ENCODE measurements at places on chromosomes 3 and 15. TPM values are rescaled to one million over a fixed set of nuclear protein-coding genes. Genes with fewer than 3 reads are reported as not detected.

GRCh38 chr3:53457068-53457467 is 37.3 kb upstream of the CACNA1D start:
- DNase-seq: no peak

GRCh38 chr3:71601811-71602210 is 18.3 kb upstream of the FOXP1 start:
- no peak for DNase-seq

DNA sequence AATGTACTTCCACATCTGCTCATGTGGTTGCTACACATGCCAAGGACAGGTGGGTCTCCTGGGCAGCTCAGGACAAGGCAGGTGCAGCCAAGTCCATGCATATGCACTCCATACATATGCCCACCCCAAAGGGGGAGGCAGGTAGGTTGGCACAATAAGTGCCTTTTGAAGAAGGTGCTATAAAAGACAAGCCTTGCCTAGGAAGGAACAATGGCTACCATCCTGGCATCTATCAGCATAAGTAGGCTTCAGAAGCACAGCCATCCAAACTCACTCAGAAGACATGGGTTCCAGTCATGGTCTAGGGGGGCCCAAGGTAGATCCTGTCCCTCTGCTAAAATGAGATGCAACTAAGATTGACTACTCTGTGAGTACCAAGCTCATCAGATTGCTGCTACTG is 34.6 kb downstream of the NBEAL2 start:
- no peak for DNase-seq

DNA sequence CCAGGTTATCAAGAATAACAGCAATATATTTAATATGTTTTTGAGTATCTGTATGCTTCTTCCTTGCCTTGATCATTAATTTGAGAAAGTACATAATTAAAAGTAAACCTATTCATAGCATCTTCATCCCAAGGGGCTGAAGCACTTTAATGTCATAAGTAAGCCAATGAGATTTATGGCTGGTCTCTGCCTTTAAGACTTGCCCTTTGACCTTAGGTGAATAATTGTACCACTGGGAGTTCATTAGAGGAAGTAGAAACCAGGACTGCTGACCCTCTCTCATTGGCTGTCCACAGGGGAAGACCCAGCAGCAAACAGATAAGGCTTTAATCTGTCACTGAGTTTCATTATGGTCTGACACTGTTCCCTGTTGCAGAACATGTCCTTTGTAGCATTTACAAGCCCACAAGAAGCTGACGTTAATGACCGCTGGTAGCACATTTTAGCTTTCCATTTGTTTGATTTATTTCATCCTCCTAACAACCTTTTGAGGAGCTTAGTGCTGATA is 16.3 kb upstream of the ERC2 start:
- DNase-seq: no peak

DNA sequence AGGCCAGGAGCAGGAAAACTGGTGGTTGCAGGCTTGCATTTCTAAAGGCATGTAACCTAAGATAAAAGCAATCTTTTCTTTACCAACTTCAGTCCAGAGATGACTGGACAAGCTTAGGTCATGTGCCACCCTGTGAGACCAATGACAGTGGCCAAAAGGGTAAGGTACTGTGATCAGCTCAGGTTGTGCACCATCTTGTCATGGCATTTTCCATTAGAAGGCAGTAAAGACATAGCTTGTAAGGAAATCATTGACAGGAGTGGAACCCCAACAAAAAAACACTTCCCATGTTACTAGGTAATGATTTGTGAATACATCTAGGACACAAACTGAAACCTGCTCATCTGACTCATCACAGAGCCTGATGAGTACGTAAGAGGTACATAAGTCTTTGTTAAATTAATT is 35.2 kb downstream of the SSR3 start:
- no peak for DNase-seq

- DNase-seq: no peak
These were observed 162.0 kb downstream of the IMPG2 start for GRCh38 chr3:101158374-101158773.

GRCh38 chr3:151197228-151197627 is 5.8 kb downstream of the GPR171 start:
- DNase-seq: no peak

DNA sequence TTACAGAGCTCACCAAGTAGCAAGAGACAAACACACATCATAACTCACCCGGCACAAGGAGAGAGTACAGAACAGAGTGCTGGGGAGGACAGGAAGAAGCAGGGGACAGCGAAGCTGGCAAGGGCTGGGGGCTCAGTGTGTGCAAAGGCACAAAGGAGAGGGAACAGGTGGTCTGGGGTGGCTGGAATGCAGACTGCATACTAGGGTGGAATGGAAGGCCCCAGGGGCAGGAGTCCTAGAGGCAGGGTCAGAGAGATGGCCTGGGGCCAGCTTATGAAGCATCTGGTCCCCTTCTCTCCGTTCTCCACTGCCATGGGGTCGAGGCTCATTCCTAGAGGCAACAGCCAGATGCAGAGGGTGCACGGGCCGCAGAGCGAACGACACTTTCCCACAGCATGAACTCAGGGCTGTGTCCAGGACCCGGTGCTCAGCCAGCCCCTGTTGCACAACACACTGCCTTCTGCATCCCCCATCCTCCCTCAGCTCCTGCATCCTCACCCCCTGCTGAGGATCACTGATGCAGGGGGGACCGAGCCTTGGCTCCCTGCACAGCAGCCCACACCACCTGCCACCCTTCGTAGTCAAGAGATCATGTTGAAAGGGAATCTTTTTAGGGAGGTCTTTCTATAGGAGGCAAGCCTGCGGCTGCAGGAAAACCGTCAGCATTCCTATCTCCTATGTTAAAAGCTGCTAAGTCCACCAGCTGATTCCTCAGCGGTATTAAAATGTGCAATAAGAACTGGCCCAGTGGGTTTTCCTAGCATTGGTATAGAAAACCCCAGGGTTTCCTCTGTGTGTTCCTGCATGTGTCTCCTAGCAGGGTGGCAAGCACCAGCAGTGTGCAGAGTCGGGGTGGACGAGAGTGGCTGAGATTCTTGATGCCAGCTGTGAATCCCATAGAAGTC is 293.5 kb downstream of the UACA start:
- DNase-seq: no peak

GRCh38 chr3:58530354-58530865 is 6.6 kb downstream of the ACOX2 start:
- no peak for DNase-seq

- DNase-seq: no peak
These were observed 27.4 kb upstream of the GOLGA6C start for GRCh38 chr15:75230551-75231371.

GRCh38 chr15:55254916-55255679 is 34.5 kb downstream of the RAB27A start:
- no peak for DNase-seq

GRCh38 chr15:50330921-50331320 is 24.1 kb downstream of the GABPB1 start:
- no peak for DNase-seq

GRCh38 chr15:50128266-50128665 is 9.2 kb upstream of the ATP8B4 start:
- no peak for DNase-seq

DNA sequence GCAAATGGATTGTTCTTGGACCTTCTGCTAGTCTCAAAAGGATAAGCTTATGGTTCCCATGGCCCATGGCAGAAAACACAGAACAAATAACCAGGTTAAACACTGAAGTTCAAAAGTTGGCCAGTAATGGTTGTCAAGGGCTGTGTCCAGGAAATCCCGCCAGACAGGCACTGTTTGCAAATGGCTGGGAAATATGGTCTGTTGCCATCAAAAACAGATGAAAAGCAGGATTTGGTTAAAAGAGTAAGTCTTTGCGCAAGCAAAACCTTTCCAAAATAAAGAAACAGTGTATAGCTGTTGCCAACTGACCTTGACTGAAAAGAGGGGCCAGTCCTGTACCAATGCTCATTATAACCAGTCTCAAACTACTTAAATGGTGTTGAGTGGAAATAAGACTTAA is 58.6 kb downstream of the WWTR1 start:
- DNase-seq: no peak

- DNase-seq: no peak
These were observed 22.5 kb upstream of the PPIB start for GRCh38 chr15:64185146-64185911.

GRCh38 chr15:41975669-41976068 is 3.3 kb upstream of the EHD4 start:
- DNase-seq: no peak

DNA sequence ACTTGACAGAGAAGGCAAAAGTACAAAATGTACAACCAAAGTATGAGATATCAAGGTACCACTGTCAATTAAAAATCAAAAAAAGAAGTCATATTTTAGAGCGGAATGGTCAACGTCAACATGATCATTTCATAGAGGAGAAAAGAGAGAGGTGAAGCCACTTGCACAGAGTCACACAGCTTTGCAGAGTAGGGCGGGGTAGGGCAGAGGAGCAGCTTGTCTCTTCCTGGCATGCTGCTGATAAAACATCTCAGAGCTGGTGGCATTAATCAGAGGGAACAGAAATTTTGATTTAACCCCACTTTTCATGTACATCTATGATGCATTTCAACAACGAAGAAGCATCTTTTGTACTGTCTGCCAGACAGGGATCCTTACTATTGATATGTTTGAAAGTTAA is 5.2 kb upstream of the IGF1R start:
- DNase-seq: no peak

DNA sequence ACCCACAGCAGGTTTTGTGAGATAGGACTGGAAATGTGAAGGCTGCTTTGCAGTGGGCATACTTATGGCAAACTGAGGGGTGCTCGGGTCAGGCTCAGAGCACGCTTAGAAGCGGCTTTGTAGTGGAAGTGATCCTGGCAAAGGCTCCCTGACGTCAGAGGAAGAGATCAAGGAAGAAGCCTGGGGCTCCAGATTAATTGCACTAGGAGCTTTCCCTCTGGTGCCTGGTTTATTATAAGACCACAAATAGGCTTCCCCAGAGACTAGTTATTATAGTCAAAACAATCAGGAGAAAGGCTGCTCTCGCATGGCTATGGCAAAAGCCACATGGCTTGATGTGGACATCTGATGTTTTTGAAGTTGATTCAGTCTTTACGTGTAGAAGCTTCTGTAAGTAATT is 515.1 kb downstream of the GABRG3 start:
- no peak for DNase-seq

DNA sequence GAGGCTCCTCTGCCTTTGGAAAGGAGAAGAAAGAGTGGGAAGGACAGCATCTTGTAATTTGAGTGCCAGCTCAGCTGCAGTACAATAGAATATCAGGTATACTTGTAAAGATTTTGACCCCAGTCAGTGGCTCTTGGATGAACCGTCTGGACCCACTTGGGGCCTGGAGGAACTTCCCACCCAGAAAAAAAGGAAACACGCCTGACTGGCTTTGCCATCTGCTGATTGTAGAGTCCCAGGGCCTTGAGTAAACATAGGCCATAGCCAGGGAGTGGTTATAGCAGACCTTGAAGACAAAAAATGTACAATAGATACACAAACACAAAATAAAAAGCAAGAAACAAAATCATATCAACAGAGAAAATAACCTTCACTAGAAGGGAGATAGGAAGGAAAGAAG is 112.1 kb downstream of the GOLIM4 start:
- DNase-seq: no peak

- DNase-seq: no peak
These were observed 66.2 kb upstream of the THSD4 start for GRCh38 chr15:71048913-71049675.

GRCh38 chr3:13198264-13198879 is 125.1 kb upstream of the IQSEC1 start:
- DNase-seq: no peak

DNA sequence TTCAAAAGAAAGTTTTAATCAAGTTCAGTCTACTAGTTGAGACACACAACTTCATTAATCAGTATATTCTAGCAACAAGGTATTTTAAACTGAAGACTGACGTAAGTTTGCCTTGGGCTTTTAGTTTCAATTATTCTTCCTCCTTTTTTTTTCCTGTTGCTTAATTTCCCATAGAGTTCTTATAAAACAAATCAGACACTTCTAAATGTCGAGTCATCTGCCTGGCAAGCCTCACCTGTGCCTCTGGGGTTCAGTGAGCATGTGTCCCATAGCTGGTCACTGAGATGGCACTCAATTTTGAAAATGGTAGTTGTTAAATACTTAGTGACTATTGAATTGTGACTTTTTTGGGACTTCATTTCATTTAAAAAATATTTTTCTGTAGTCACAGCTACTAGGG is 27.4 kb downstream of the NKIRAS1 start:
- DNase-seq: no peak

DNA sequence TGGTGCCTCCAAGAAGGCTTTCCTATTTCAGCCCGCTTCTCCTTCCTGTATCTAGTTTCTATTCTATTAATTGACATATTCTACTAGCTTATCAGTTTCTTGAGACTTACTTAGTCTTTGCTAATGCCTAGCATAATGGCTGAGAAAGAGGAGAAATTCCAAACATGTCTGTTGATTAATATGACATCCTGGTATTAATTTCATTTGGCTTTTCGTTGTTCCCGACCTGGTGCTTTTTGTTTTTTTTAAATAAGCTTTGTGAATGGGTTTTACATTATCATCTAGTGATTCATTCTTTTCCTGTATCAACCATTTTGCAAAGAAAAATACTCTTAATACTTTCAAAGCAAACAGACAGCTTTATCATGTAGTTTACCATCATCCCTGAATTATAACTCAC is 13.1 kb downstream of the WDR53 start:
- DNase-seq: no peak

DNA sequence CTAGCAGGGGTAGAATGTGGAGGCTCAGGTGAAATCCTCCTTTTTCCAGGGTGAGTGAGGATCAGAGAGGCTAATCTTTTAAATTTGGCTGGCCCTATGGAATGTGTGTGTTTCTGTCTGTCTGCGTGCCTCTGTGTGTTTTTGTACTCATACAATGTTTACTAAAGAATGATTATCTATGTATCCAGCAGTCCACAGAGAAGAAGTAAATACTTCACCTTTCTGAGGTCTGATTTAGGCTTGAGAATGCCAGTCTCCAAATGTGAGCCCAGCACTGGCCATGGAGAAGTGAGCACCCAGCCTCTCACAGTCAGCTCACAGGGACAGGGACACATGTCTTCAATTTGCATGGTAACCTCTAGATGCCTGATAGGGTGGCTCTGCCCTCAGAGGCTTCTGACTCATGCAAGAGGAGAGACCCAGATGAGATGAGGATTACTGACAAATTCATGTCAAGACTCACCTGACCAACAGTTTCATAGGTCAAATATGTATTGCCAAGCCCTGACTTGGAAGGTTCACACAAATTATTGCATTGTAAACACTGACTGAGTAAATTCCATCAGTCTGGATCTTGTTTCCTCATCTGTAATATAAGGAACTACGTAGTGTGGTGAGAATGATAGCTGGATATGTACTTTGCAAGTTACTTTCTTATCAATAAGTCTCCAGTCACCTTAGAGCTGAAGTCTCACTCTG is 31.0 kb downstream of the ENTPD3 start:
- no peak for DNase-seq

LYZL4 gene
- not detected for polyA plus RNA-seq

ARGFX gene
- polyA plus RNA-seq: not detected

RFC4 gene
- 49.2 TPM for polyA plus RNA-seq

KLHL25 gene
- polyA plus RNA-seq: 3.3 TPM

MAPK6 gene
- polyA plus RNA-seq: 34.4 TPM

BNC1 gene
- 0.14 TPM for polyA plus RNA-seq

CGNL1 gene
- 58.3 TPM for polyA plus RNA-seq

DALRD3 gene
- polyA plus RNA-seq: 72.5 TPM

ACVR2B gene
- polyA plus RNA-seq: 19.0 TPM
